Ascending aorta (tissue), 2 donors: ENCODE measurements at places on chromosomes 6 and 20.

GRCh38 chr20:5741089-5741488, 9.1 kb upstream of the SHLD1 start:
- no peak for DNase-seq

GRCh38 chr6:134429861-134430380, 112.0 kb upstream of the SGK1 start:
- DNase-seq = no peak

GRCh38 chr6:64683682-64684081, 1023.3 kb downstream of the EYS start:
- DNase-seq = no peak

GRCh38 chr6:149064001-149064659, 253.4 kb upstream of the TAB2 start:
- no peak for DNase-seq

- no peak for DNase-seq
Observed at GRCh38 chr6:127904160-127904559, 3.3 kb upstream of the THEMIS start.

- no peak for DNase-seq
Observed at GRCh38 chr6:148811459-148811858, 64.6 kb downstream of the UST start.

DNA sequence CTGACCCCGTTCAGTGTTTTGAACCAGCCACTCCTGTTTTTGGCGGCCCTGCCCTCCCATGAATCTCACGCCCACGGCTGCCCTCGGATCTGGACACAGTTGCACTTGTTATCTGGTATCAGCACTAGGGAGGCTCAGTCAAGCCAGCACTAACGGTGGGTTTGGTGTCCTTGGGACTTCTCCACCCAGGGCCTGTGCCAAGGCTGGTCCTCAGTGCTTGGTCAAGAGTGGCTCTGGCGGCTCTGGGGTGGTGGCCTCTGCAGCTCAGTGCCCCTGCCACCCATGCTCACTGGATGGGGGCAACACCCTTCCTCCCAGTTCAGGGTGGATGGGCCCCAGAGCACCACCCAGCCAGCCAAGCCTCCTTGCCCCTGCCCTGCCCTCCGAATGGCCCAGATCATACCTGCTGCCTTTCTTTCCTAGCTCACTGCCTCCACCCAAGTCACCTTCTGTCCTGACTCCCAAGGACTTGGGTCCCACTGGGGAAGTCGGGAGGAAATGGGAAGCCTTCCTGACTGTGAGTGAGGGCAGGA, 54.7 kb downstream of the SSR1 start:
- no peak for DNase-seq

GRCh38 chr6:15553736-15554294, 109.0 kb downstream of the DTNBP1 start:
- no peak for DNase-seq

GRCh38 chr20:25437153-25437581, 29.7 kb downstream of the GINS1 start:
- no peak for DNase-seq

- DNase-seq = no peak
Observed at GRCh38 chr6:119319694-119320093, 29.9 kb downstream of the MAN1A1 start.
